ENCODE measurements at places on chromosomes 5 and 9.

- no peak for DNase-seq
These were observed 67.4 kb downstream of the RAPGEF1 start for GRCh38 chr9:131672451-131672850.

DNA sequence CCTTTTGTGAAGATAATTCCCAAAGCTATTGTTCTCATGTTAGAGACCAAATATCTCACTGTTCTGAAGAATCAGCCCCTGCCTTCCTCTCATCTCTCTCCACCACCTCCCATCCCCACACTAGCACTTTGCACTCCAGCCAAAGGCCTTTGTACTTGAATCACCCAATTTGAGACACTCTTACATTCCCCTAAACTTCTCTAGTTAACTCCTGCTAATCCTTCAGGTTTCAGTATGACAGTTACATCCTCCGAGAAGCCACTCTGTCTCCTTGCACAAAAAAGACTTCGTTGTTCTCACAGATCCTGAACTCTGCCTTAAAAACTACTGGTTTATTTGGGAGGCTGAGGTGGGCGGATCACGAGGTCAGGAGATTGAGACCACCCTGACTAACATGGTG is 227.5 kb downstream of the PIK3R1 start:
- DNase-seq = no peak

- DNase-seq = no peak
These were observed 118.7 kb upstream of the ATP10B start for GRCh38 chr5:160970605-160971191.

DNA sequence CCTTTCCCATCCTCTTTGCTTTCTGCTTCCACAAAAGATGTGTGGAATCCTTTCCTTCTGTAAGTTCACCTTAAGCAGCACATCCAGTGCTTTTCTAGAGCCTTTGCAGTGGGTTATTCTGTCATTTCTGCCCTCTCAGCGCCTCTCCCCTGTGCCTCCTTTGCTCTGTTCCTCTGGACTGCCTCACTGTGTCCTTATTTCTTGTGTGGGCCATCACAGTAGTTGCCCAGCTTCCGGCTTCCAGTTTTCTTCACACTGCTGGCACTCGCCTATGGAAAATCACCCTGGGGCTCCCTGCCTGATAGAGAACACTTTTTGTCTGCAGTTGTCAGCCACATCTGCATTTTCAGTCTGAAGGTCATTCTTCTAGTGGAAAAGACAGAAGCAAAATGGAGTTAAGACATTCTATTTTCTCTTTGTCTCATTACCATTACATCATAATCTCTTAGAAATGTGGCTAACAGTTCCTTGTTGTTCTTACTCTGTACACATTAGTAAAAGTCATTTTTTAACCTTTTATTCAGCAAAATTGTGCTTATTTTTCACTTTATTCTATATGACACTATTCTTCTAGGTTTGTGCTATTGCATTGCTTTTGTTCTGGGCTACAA is 64.1 kb upstream of the ZNF608 start:
- DNase-seq = no peak

GRCh38 chr9:109010746-109011145 is 2.6 kb downstream of the CTNNAL1 start:
- no peak for DNase-seq

DNA sequence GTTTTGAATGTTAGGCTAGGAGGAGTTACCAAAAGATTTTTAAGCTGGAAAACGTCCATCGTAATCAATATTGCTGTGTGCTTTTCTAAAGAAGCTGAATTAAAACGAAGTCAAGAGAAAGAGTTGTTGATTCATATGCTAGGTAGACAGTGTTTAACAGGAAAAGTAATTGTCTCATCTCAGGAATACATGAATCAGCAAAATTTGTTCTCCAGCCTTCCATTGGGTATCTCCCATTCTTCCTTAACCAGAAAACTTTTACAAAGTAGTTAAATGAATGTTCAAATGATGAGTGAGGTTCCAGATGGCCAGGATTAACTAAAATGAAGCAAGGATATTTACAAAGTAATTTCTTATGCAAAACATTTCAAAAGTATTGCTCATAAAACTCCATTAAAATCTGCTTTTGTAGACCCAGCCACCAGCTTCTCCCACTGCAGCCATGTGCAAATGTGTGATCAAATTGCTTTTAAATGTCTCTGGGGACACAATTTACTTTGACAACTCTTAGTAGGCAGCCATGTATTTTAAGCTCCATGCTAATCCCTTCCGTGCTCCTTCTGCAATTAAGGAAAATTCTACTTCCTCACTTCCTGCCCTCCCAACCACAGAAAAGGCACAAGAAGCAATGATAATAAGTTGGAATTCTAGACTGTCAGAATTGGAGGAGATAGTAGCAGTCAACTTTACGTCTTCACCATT is 121.2 kb downstream of the HTR4 start:
- DNase-seq = no peak

DNA sequence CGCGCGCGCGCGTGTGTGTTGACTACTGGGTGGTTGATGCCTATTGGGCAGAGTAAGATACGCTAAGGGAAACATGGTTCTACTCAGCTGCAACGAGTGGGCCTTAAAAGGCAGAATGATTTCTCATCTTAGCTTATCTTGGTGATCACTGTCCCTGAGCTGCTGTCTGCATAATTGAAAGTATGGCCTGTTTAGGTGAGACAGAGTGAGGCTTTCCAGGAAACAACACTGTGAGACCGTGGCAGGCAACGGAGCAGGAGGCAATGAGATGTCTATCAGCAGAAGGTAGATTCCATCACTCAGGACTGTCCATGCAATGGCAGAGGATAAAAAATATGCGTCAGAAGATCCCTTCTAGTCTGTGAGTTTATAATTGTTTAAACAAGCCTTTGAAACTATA is 277.2 kb downstream of the TRIM32 start:
- DNase-seq = no peak

DNA sequence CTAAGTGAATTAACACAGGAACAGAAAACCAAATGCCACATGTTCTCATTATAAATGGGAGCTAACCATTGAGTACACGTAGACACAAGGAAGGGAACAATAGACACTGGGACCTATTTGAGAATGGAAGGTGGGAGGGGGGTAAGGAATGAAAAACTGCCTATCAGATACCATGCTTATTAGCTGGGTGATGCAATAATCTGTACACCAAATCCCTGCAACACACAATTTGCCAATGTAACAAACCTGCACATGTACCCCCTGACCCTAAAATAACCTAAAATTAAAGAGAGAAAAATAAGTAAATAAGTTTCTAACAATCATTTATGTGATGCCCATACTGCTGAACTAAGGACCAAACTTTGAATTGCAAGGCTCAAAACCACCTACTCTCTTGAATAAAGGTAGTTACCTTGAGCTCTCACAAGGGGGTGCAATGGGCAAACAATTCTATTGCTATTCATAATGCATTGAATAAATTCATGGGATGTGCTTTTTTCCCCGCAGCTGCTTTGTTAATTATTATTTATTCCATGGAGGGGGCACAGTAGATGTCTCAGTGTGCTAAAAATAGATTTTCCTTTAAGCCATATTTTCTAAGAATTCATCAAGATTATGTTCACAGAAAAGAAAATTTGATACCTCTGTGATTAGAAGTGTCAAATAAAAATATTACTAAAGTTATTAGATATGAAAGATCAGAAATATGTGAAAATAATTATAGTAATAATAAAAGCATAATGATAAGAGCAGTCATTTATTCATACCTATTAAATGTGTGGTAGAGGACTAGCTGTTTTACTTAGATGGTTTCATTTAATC is 76.2 kb upstream of the PTPN3 start:
- DNase-seq = peak; percentile 1

- no peak for DNase-seq
These were observed 87.6 kb downstream of the ERP44 start for GRCh38 chr9:100011062-100011681.

DNA sequence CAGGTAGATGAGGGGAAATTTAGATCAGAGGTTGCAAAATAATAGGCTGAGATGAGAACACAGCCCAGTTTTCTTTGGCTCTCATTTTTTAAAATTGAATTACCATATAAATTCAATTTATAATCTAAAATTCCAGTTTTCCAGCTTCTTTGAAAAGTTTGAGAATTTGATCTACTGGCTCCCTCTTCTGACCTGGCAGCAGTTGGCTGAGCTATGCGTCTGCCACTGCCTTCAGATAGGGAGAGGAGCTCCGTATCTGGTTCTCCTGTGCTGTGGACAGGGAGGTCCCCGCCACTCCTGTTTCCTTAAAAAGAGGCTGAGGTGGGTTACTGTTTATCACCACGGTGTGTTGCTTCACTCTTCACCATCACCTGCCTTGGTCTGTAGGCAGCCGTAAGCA is 103.7 kb downstream of the ARHGAP26 start:
- no peak for DNase-seq

DNA sequence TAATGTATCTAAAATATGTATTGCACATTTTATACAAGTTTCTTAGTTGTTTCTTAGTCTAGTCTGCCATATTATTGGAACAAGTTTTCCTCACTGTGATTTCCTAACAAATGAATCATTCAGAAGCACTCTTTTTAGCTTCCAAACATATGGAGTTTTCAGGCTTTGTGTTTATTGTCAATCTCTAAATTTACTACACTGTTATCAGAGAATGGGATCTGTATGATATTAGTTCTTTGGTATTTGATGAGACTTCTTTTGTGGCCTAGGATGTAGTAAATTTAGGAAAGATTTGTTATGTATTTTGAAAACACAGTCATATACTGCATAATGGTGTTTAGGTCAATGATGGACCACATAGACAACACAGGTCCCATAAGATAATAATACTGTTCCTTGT is 25.7 kb downstream of the SREK1IP1 start:
- DNase-seq = no peak

Data from NCI-H187 (cell line).